CD4-positive, alpha-beta memory T cell (primary cell): ENCODE measurements at places on chromosomes 2 and 18.
A peak's percentile ranks its signal among the peaks of the same experiment; 100 is the strongest.

- DNase-seq: peak; percentile 87
Measured at GRCh38 chr2:170973492-170974303, 44.6 kb downstream of the GORASP2 start.

GRCh38 chr2:11310212-11310611, 34.2 kb downstream of the ROCK2 start:
- DNase-seq: no peak

GRCh38 chr2:231152800-231153557, 28.1 kb upstream of the HTR2B start:
- DNase-seq: no peak

DNA sequence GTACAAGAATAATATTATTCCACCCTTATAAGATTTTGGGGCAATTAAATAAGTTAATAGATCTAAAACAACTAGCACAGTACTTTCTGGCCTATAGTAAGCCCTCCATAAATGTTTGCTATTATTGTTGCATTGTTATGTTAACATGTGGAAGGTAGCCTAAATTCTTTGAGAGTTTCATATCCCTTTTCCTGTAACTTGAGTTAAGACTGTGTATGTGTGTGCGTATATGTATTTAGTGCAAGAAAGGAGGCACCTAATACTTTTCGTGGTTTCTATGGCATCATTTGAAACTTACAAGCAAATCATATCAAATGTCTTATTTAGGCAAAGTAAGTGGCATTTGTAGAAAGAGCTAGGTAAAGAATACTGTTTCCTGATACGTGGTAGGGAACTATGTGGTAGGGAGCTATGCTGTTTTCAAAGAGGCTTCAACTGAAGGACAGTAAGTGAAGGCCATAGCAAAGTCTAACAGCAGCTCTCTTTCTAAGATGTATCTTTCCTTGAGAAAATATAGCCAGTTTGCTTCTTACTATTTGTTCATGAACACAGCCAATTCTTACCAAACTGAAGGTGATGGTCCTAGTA, 36.8 kb upstream of the C2orf74 start:
- DNase-seq: no peak

GRCh38 chr2:177984749-177985148, 87.8 kb downstream of the PDE11A start:
- no peak for DNase-seq

DNA sequence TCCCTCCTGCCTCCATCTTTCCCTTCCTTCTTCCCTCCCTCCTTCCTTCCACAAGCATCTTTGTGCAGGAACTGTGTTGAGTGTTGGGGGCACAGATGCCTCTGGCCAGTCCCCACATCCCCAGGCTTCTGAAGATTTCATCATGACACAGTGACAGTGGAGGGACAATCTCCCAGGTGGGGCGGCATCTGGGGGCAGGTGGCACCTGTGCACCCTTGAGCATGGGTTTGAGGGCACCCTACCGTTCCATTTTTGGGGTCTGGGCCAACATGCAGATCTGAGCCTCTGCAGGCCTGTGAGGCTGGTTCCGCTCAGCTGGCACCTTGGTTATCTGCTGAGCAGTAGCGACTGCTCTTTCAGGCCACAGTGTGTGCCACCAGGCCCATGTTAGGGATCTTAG, 57.6 kb downstream of the LONRF2 start:
- no peak for DNase-seq

DNA sequence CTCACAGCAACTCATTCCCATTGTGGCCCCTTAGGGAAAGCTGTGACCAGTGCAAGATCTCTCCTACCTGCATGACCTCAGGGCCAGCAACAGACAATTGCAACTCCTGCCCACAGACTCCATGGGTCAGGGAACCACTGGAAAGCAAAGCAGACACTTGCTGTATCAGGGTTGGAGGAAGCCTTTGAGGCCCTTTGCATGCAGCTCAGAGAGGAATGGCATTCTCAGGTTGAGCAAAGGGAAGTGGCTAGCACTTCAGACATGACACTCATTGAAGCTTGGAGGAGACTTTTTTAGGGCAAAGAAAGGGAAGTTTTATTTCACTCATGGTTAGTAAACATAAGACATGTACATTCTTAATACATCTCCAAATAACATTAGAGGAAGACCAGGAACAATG, 22.1 kb downstream of the IL1F10 start:
- DNase-seq: no peak

DNA sequence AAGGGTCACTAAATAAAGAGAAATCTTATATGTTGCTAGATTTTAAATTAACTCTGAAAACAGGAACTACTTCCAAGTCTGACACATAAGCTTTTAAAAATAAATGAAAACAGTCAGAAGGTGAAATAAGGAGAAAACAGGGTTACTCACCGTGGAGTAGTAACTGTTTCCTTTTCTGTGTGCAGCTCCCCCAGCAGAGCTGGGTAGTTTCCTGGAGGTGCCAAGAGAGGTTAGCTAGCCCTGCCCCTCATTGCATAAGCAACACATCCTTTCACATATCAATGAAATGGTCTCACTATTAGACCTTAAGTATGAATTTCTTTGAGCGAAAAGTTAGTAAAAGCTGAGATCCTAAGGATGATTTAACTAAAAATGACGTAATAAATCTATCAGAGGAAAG, 54.0 kb upstream of the GPR75 start:
- peak; percentile 8 for DNase-seq

GRCh38 chr18:44238454-44238853, 442.2 kb upstream of the SETBP1 start:
- no peak for DNase-seq

- DNase-seq: no peak
Measured at GRCh38 chr18:7608781-7609201, 41.7 kb downstream of the PTPRM start.

GRCh38 chr2:112092286-112093041, 37.4 kb downstream of the TMEM87B start:
- DNase-seq: no peak

DNA sequence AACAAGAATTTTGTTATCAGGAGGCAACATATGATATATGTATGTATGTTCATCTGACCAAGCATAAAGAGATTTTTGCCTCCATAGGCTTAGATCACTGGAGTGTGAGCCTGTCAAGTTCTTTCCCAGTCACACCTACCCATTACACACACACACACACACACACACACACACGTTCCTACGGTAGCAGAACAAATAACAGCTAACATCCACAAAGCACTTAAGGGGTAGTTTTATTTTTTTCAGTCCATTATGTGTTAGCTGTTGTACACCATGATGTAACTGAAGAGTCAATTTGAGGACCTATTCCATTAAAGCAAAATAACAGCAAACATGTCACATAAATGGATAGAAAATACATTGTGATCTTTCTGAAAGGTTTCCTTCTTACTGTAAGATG, 39.5 kb downstream of the UGP2 start:
- DNase-seq: no peak

DNA sequence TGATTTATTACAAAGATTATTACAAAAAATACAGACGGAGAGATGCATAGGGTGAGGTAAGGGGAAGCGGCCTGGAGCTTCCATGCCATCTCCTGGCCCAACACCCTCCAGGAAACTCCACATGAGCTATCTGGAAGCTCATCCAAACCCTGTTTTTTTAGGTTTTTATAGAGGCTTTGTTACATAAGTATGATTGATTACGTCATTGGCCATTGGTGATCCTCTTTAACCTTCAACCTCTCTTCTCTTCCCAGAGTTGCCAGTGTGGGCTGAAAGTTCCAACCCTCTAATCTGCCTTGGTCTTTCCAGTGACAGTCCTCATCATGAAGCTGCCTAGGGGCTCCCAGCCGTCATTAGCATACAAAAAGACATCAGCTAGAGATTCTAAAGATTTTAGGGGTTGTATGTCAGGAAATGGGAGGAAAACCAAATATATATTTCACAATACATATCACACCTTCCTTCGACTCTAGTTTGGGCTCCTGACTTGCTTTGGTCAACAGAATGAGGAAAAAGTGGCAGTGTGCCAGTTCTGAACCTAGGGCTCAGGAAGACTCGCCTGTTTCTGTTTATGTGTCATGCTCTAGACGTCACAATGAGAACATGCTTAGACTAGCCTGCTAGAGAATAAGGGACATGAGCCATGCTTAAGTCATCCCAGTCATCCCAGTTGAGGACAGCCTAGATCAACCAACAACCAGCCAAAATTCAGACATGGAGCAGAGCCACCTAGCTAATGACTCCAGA, 54.1 kb downstream of the ETAA1 start:
- DNase-seq: no peak

DNA sequence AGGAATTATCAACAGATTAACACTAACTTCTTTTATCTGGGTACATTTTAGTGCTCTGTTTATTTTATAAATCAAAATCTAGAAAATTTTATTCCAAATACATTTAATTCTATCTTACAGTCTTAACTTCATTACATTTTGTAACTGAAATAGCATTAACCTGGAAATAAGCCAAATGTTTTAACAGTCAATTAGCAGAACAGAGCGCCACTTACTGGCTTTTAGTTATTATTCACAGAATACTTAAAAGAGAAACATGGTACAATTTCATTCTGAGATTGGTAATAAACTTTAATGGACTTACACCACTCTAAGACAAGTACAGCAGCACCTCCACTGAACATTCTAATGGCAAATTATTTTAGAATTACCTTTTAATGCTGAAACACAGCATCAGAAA, 38.6 kb downstream of the SS18 start:
- no peak for DNase-seq

- DNase-seq: no peak
Measured at GRCh38 chr2:184993746-184994145, 395.4 kb downstream of the ZNF804A start.

DNA sequence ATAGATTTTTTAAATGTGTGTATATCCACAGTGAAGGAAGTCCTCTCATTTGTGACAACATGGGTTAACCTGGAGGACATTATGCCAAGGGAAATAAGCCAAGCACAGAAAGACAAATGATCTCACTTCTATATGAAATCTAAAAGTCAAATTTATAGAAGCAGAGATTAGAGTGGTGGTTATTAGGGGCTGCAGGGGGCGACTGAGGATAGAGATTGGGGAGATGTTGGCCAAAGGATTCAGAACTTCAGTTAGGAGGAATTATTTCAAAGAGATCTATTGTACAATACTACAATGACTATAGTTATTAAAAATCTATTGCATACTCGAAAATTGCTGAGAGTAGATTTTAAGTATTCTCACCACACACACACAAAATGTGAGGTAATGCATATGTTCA, 252.4 kb upstream of the SLC39A10 start:
- DNase-seq: peak; percentile 2

GRCh38 chr2:72920318-72921087, 3.2 kb downstream of the EMX1 start:
- peak; percentile 22 for DNase-seq

GRCh38 chr2:104790901-104791495, 62.9 kb upstream of the POU3F3 start:
- DNase-seq: no peak

DNA sequence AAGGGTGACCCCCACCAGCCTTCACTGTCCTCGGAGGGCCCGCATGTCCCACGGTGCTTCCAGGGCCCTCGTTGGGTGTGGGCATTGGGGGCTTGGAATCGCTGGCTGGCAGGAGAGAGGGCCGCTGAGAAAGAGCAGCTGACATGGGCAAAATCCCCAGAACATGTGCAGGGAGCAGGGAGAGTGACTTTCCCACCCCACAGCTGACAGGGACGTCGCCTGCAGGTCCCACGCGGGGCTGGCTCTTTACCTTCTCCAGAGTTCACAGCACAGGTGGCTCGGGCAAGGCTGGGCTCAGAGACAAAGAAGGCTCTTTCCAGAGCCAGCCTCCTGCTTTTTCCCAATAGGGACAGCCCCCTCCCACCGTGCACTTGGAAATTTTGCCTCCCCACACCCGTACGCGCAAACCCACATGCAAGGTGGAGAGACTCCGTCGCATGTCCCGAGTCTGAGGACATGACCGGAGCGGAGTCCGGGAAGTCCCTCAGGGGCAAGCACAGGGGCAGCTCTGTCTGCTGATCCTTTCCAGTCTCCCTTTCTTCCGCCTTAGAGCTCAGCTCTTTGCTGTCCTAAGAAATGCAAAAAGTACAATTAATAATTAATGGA, 370.2 kb upstream of the MYT1L start:
- DNase-seq: no peak

DNA sequence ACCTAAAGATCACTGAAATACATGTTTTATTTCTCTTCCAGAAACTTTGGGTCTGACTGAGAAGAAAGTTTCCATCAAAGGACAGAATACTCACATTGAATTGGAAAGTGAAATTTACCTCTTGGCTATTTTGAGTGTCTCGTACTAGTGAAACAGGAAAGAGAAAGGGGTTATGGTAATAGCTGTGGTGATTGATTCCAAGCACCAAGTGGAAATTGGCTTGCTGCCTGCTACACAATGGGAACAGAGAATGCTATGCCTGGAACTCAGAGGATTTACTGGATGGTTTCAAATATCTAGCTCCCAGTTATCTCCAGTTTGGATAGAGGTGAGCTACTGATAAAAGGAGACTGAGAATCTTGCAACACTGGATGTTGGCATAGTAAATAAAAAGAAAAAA, 492.8 kb upstream of the FSIP2 start:
- DNase-seq: no peak

GRCh38 chr2:11753886-11754699, 7.7 kb downstream of the LPIN1 start:
- peak; percentile 56 for DNase-seq

DNA sequence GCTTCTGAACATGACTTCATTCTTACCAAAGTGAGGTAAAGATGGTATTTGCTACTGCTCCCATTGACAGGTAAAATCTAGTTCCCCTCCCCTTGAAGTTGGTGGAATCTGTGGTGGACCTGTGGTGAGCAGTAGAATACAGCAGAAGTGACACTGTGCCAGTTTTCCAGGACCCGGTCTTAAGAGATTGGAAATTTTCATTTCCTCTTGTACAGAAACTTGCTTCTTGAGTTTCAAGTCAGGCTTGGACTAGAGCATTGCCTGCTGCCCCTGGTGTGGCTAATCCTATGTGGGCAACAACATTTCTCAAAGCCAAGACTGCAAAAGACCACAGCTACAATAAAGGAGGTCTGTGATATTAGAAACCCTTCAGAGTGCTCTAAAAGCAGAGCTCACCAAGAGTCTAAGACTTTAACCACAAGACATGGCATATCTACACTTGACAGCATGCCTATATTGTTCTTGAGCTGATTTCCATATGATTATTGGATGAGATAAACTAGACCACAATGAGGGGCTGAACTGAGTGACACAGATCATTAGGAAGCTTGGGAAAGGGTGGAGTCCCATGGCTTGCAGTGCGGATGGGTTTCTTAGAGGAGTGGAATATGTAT, 458.1 kb downstream of the BCL11A start:
- DNase-seq: no peak

DNA sequence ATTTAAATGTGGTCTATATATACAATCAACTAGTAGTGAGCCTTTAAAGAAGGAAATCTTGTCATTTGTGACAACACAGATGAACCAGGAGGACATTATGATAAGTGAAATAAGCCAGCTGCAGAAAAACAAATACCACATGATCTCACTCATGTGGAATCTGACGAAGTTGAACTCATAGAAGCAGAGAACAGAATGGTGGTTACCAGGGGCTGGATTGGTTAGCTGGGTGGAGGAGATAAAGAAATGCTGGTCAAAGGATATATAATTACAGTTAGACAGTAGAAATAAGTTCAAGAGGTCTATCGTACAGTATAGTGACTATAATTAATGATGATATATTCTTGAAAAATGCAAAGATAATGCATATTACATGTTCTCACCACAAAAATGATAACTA, 267.9 kb downstream of the FBXO15 start:
- DNase-seq: no peak
